Sigmoid colon (tissue), 7 donors: ENCODE measurements at places on chromosomes 6 and 20. TPM values are rescaled to one million over a fixed set of nuclear protein-coding genes. Genes with fewer than 3 reads are reported as not detected.

DNA sequence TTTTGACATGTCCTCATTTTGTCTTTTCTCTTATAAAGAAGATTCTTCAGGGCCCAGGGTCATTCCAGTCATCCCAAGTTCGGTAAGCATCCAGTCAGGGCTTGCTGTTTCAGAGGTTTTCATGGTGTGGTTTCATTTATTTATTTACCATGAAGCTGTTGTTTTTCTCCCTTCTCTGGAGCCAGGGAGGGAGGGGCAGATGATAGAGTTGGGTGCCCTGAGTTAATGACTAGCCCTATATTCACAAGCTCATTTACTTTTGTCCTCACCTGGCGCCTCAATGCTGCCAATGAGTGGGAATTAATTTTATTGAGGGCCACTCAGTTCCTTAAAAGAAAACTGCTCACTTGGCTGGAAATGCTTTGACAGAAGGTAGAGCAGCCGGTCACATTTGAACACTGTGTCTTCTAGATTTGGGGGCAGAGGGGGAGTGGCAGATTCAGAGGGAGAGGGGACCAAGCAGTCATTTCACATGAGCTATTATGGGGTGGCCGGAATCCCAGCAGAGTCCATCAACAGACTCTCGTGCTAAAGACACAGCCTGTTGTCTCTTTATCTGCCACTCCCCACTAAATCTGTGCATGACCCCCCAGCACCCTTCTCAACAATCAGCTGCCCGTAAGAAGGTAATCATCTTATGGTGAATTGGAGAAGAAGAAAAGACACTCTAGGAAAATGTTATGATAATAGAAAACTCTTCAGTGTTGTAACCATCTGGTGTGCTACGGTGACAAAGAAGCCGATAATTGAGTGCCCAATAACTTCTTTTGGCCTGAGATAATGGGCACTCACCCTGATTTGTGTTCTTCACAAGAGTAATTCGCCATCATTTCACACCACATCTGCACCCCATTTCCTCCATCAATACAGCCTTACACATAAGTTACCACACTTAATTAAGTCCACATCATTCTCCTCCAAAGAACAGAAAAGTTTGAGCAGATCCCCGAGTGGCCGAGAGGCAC lies 573.5 kb upstream of the JAG1 start:
- no peak for DNase-seq

The JAG1 gene
- 3.9 TPM for polyA plus RNA-seq

DNA sequence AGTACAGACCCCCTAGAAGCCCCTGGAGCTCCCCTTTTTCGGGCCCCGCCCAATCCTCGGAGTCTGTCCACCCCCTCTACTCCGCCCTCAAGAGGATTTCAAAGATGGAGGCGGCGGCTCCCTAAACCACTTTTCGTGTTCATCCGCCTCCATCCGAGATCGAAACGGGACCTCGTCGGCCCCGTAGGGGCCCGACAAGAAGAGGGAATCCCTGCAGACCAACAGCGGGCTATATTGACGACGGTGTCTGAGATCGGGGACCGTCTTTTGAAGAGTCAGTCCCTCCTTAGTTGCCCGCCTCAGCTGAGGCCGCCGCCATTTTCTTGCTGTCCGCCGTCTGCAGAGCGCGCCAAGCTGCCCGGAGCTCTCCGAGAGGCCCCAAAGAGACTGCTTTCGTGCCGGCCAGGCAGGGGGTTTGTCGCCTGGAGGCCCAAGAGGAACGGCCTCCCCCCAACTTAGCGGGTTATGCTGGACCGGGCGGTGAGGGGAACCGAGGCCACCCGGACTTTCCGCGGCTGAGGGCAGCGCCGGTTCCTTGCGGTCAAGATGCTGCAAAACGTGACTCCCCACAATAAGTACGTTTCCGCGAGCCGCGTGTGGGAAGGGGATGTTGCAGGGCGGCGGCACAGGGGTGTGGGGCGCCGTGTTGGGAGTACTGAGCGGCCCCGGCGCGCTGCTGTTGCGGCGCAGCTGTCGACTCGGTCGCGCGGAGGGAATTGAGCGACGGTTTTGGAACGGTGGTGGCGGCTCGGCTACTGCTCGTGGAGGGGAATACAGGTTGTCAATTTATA lies 4.2 kb downstream of the BRD2 start:
- peak; percentile 78 for DNase-seq

DNA sequence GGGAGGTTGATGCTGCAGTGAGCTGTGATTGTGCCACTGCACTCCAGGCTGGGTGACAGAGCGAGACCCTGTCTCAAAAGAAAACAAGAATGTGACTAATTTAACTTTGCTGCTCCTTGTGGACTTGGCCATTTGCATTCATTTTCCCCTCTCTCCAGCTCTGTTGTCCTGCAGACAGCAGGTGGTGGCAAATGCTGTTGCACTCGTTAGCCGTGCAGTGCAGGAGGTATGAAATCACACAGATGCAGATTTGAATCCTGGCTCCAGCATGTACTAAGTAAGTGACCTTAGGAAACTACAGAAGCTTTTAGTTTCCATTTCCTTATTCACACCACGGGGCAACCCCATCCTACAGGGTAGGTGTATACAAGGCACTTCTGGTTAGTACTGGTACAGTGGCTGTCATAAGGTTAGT lies 9.6 kb upstream of the BEND3 start:
- DNase-seq, result no peak

- DNase-seq, result no peak
Observed at GRCh38 chr6:130520801-130521200, 155.0 kb downstream of the TMEM200A start.

GRCh38 chr6:76940191-76940590 lies 523.1 kb downstream of the HTR1B start:
- DNase-seq, result no peak

The COMMD7 gene
- polyA plus RNA-seq, result 46.8 TPM

DNA sequence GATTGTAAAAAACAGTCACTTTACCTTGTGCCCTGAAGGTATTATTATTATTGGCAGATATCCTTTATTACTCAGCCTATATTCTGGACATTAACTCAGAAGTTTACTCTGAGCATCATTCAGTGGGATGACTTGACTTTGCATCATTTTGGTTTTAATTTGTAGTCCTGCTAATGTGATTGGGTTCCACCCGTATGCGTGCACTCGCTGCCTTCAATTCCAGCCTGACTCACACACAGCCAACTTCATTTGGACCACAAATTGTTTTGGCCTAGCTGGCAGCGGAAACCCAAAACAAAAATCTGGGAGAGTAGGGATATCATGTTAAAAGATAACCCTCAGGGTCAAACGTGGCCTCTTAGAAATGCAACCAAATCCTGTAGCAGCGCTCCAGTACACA lies 704.4 kb upstream of the SLC35B3 start:
- DNase-seq, result no peak

The WFDC10B gene
- not detected for polyA plus RNA-seq

The ULBP2 gene
- 0.34 TPM for polyA plus RNA-seq

The PRSS16 gene
- 27.0 TPM for polyA plus RNA-seq

The TREML4 gene
- 0.22 TPM for polyA plus RNA-seq

The PRPH2 gene
- under 0.01 TPM for polyA plus RNA-seq

DNA sequence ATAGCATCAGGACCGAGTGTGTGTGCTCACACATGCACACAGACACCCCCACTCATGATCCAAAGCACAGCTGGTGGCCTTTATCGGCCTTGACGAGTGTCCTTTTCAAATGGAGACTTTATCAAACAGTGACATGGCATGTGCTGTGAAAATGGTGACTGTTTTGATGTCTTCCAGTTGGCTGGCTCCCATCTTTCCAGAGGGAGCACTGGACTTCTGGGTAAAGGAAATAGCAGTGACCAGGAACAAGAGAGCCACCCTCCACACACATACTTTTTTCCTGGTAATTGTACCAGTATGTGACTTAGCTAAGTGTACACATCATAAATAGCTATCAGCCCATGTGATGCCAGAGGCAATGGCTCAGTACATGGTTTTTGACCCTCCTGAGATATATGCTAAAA lies 52.7 kb downstream of the ZDHHC14 start:
- no peak for DNase-seq

DNA sequence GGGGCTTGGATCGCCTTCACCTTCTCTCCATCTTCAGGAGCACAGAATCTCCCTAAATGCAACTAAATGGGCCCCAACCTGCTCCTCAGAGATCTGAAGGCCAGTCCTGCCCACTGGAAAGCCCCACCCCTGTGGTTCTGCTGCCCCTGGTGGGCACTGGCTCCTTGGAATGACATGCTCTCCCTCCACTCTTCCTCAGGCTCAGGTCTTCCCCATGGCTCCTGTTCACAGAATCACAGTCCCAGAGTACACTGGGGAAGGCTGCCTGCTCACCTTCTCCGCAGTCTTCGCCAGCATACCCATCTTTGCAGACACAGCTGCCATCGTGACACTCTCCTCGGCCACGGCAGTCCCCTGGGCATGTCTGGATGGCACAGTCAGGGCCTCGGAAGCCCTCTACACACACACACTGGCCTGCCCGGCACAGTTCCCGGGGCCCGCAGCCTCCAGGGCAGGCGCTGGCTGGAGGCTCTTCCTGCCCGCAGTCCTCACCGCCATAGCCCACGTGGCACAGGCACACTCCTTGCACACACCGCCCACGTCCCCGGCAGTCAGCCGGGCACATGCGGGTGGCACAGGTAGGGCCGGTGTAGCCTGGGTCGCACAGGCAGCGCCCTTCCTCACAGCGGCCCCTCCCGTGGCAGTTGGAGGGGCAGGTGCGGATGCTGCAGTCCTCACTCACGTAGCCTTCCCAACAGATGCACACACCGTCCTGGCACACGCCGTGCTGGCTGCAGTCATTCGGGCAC lies 13.6 kb downstream of the TNXB start:
- no peak for DNase-seq

- DNase-seq, result no peak
Observed at GRCh38 chr20:38095017-38095686, 61.6 kb downstream of the RPRD1B start.

DNA sequence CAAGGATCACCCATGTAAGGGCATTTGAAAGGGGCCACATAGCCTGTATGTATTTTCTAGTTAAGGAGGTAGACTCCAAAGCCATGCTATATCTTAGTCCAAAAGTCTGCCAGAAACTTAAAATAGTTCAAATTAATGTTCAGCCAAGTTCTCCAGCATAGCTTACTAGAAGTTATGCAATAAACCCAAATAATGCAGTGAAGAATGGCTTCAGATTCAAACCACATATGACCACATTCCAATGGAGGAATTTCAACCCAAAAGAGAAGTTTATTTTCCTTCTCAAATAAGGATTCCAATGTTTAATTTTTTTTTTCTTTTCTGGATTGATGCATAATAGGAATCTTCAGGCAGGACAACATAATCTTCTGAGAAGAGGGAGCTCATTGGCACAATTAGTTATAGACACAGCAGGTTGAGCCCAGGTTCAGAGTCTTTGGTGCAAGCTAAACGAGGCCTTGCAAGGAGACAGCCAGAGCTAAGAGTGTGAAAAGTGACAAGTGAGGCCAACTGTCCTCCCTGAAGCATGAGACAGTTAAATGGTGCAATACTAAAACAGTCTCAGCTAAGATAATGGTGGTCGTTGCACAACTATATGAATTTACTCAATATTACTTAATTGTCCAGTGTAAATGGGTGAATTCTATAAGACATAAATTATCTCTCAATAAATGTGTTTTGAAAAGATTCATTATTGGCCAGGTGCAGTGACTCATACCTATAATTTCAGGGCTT lies 598.8 kb upstream of the CDH4 start:
- DNase-seq, result no peak

The C2 gene
- 39.2 TPM for polyA plus RNA-seq
